ENCODE measurements at places on chromosomes 16 and 17. TPM values are rescaled to one million over a fixed set of nuclear protein-coding genes. Genes with fewer than 3 reads are reported as not detected.

DNA sequence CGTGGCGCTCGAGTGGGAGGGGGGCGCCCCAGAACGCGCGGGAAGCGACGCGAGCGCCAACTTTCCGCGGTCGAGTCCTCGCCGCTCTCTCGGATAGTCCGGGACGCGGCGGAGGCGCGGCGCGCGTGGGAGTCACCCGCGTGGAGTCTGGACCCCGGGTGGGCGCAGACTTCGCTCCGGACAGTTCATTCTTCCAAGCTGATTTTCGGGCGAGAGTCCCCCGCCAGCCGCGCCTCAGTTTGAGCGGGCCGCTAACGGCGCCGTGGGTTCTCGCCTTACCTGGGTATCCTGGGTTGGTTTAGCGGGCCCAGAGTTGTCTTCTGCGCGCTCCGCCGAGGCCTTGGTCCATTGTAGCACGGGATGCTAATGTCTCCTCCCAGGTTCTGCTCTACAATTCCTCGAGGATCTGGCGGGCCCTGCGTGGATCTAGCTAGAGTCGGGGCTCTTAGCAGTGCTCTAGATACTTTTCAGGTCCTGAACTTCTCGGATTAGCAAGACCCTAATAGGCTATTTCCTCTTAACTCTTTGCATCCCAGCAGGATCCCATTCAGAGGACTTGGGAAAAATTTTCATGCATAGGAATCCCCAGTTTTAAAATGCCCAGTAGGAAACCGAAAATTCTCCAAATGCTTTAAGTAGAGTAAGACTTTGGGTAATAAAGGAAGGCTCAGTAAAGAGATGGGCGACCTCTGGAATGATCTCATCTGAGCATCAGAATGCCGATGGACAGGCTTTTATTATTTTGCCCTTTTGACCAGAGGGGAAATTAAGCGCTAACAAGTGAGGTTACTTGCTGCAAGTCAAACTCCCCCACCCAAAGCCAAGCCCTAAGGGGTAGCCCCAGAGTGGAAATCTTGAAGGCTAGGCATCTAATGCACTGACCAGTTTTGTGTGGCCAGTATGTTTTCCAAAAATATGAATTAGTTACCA lies 537 bp upstream of the GJC1 start:
- DNase-seq, result peak; percentile 49

DNA sequence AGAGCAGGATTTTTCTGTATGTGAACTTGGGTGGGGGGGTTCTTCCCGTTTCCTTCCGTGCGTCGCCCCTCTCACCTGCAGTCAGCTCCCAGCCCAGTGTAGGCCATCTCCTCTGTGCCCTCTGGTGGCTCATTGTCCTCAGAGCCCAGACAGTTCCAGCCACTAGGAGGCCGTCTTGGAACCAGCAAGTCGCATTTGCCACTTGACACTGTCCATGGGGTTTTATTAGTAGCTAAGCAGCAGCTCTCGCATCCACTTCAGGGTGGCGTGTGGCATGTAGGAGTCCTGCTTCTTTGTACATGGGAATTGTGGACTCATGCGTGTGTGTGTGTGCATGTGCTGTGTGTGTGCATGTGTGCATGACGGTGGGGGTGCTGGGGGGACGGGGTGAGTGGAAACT lies 74.0 kb downstream of the SEC14L1 start:
- no peak for DNase-seq

DNA sequence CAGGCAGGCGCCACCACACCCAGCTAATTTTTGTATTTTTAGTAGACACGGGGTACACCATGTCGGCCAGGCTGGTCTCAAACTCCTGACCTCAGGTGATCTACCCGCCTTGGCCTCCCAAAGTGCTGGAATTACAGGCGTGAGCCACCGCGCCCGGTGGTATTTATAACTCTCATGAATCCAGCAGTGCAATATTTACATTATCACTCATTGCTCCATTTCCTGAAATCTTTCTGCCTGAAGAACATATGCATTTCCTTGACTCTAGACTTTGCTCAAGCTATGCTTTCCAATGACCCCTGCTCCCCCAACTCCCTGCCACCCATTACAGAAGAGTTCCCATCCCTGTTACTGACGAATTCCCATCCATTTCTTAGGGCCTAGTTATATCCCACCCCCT lies 19.7 kb upstream of the NDUFAB1 start:
- no peak for DNase-seq

- DNase-seq, result peak; percentile 57
Measured at GRCh38 chr17:32783602-32784001, 93.3 kb downstream of the MYO1D start.

GRCh38 chr16:79469999-79470398 lies 130.5 kb downstream of the MAF start:
- peak; percentile 10 for DNase-seq

DNA sequence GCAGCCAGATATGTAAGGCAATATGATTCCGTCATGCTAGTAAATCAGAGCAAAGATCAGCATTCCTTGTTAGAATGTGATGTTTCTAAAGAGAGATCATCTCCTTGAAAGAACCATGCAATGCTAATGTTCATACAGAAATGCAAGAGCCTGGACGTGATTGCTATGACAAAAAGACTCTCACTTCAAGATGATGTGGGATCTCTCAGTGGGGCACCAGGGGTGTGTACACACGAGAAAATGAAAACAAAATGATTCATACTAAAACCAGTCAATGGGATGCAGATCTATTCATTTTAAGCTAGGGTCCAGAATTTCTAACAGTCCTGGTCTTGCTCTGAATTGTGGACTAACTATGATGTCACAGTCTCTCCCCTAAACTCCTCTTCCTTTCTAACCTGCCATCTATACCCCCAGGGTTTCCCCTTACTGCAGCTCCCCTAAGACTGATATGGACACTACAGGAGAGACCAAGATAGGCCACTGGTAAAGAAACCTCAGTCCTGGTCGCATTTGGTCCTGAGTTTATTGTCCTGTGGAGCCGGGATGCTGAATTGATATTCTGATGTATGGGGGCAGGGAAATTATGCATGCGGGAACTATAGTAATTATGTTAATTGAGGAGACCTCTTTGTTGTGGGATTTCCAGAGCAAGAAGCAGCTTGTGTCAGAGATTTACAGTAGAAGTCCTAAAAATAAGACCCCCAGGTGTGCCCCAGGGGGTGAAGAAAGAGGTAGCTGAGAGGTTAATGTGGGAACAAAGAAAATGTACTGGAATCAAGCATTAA lies 179.0 kb downstream of the PMP22 start:
- no peak for DNase-seq

DNA sequence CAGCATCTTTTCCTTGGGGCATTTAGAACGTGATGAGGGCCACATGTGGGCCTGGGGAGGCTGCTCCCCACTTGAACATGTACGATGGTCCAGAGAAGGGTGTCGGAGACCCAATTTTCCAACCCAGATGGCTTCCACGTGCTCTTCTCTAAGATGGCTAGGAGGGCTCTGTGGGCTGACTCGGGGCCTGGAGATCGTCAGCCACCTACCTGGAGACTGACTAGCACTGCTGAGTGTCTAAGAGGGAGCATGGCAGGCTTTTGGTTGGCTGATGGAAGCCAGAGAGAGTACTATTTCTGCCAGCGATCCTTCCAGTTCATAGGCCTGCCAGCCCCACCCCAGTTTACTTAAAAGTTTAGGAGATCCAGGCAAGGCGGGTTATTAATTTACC lies 60.2 kb upstream of the CLEC18A start:
- peak; percentile 37 for DNase-seq

DNA sequence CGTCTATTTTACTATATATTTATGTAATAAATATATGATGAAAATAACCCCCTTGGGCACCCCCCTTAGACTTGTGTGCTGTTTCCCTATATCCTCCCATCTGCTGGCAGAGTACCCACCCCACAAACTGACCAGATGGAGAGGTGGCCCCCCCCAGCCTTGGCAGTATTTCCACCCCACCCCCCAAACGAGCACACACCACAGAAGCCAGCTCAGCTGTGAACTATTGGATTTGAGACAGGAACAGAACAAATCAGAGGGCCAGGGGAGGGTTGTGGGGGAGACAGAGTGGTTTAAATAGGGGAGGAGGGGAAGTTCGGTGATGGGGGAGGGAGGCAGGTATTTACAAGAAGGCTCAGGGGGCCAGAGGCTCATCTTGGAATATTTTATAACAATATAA lies 7.8 kb downstream of the NR1D1 start:
- no peak for DNase-seq

DNA sequence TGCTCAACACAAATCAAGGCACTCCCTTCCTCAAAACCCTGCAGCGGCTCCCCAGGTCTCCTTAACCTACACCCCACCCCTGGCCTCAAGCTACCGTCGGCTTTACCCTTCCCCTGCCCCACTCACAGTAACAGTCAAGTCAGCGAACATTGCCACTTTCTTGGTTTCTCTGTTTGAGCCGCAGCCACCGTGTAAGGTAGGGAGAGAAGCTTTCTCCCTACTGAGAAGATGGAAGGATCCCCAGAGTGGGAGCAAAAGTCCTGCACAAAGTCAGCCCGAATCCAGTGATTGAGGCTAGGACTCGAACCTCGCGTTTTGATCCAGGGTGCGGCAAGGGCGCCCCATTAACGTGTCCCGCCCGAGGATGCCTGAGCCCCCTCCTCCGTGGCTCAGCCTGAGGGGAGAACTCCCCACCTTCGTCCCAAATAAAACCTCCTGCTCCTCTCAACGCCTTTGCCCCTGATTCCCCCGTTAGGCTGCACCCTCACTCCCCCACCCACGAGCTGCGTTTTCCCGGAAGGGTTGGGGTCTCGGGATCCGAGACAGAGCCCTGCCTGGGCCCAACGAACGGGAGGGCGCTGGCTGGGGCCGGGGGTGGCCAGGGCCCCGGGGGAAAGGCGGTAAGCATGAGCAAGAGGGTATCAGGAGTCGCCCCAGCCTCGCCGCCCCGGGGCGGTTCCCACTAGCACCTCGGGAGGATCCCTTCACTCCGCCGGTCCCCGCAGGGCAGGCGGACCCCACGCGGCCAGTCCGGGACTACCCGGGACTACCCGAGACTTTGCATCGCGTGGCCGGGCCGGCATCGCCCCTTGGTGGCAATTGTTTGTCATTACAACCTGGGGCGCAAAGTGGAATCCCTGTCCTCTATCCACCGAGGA lies 9.9 kb upstream of the NAGS start:
- DNase-seq, result peak; percentile 29

DNA sequence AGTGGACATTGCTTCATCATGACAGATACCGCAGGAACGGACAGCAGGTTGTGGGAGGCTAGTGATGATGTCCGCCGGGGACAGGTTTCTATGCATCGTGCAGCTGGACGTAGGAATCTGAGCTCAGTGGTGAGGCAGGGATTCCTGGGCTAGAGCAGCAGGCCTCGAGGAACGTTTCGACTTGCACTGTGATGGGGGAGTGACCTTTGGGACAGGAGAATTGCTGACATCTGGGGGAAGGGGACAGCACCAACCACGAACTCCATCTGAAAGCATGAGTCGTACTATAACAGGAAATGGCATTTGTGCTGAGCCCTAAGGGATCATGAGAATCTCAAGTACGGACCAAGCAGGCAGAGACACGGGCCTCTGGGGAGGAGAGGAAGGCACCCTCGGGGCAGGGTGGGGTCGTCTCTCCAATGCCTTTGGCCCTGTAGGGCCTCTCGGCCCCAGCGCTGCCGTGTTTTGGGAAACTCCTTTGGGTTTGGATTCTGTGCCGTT lies 65.8 kb upstream of the ENDOV start:
- no peak for DNase-seq

DNA sequence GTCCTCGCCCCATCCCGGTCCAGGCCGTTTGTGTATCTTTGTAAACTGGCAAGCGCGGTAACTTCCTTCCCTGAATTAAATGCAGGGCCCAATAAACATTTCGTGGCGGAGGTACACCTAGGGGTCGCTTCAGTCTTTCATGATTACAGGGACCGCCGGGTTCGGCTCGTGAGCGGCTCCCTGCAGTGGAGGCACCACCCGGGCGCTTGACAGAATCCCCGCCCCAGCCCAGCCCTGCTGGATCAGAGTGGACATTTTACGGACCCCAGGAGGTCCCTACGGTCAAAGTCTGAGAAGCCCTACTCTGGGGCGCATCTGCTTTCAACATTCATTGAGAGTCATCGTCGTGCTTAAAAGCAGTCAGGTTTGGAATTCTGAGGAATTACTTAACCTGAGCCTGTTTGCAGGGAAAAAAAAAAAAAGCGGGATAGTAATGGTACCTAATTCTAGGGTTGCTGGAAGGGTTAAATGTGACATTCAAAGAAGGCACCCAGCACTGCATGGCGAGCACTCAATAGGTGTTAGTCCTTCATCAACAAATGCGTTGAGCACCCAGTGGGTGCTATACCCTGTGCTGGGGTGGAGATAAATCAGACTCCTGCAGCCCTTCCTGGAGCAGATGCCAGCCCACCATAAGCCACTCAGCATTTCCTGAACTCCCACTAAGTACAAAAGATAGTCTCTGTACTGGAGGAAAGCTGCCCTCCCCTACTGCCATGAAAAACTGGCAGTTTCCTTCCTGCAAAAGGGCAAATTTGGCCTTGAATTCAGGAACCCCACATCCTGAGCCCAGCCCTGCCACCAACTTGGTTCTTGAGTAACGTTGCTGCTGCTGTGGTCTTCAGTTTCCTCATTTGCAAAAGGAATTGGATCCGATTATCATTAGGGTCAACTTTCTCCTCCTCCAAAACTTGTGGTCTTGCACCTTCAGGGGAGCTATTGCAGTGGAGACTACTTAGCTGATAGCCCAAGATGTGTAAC lies 658 bp upstream of the DUSP3 start:
- DNase-seq, result peak; percentile 28

The RPUSD1 gene
- 5.5 TPM for total RNA-seq

The ATPAF2 gene
- 16.6 TPM for total RNA-seq

The TNP2 gene
- total RNA-seq, result 5.3 TPM

The C17orf67 gene
- total RNA-seq, result 0.48 TPM

The ABAT gene
- total RNA-seq, result 3.1 TPM

The RAD51D gene
- total RNA-seq, result 3.4 TPM
